ENCODE measurements at places on chromosomes 1 and 21.

DNA sequence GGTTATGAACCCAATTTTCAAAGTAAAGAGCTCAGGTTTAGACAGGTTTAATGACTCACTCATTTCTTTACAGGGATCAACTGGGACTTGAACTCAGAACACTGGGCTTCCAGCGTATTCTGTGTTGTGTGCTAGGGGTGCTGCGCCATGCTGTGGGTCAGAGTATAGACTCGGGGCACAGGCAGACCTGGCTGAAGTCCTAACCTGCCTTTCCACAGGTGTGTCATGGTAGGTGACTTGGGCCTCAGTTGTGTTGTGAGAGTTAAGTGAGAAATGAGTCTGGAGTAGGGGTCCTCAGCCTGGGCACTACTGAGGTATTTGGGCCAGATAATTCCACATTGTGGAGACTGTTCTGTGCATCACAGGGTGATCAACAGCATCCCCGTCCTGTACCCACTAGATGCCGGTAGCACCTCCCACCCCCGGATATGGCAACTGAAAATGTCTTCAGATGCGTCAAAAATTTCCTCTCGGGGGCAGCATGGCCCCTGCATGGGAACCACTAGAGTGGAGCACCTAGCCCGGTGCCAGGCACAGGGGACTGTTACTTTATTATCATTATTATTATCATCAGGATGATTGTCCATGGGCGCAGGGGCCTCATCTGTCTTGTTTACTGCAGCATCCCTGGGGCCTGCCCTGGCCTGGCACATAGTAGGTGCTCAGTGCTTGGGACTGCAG lies 575.5 kb downstream of the PTPRU start:
- no peak for DNase-seq

- peak; percentile 88 for DNase-seq
Observed at GRCh38 chr1:54273092-54273794, 73.3 kb downstream of the MRPL37 start.

- peak; percentile 46 for DNase-seq
Observed at GRCh38 chr21:21730512-21730911, 732.3 kb downstream of the NCAM2 start.

DNA sequence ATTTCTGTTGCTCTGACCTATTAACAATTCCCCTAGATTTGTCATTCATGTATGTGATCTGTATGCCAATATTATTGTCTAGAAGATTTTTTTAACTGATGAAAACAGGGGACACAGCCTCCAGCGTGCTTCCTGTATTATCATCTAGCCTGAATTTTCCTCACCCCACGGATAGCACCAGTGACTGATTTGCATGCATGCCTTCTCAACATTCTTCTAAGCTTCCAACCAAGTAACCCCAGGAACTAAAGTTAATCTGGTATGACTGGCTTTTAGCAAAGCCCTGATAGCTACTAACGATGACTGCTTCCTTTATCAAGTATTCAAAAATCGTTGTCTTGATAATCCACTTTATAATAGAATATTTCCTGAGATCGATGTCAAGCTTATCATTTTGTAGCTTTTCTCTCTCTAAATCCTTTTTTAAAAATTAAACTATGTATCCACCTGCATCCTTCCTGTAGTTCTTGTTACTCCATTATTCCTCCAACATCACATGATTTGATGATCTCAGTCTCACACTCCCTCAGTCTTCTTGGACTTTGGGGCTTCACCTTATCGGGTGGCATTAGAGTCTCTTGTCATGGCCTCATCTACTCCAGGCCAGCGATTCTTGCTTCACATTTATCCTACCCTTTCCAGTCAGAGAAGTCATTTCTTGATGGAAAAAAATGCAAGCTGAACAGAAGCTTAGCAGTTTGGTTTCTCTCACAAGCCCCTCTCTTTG lies 19.0 kb downstream of the BCAR3 start:
- no peak for DNase-seq

DNA sequence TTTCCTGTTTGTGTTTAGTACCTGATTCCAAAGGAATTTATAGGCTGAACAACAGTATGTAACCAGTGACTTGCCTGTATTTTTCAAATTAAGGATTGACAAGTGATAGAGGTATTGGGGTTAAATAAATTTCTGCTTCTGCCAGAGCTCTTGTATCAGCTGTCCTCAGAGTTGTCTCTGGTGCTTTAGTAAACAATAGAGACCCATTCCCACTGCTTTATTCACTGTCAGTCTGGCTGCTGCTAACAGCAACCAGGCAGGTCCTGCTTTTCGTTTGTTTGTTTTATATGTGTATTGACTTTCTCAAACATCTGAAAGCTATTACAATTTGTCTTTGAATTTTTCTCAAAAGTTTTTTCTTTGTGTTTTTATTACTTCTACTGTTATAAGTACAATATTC lies 76.1 kb downstream of the OLFM3 start:
- DNase-seq = no peak

- no peak for DNase-seq
Observed at GRCh38 chr1:235068158-235069121, 60.2 kb downstream of the TOMM20 start.

GRCh38 chr1:96418969-96419368 lies 302.6 kb upstream of the PTBP2 start:
- no peak for DNase-seq

DNA sequence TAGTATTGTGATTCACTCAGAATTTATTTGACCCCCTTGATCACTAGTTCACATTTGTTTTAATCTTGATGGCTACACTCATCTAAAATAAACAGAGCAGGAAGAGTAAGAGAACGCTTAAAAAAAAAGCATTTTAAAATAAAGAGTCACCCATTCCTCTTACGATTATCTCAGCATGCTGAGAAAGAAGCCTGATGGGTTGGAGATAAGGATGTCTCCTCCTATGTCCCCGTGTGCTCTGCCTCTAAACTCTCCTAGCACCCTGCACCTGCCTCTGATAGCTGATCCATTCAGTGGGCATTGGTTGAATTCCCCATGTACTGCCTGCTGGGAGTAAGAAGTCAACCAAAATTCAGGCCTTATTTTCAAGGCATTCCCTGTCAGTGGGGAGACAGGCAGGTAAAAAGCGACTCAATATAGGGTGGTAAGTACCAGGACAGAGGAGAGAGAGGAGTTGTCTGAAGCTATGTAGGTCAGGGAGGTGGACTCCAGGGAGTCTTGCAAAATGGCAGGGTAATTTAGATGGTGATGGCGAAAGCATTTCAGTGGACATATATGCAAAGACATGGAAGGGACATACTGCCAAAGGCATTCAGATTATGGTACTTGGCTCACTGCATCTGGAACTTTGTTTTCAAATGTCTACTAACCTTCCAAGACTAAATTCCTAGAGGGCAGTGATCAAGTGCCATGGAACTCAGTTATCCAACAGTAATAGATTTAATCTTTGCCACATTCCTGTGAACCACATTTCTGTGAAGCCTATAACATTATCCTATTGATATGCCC lies 18.4 kb downstream of the ELAVL4 start:
- DNase-seq = no peak

GRCh38 chr1:97905141-97905940 lies 15.5 kb downstream of the DPYD start:
- DNase-seq = no peak

DNA sequence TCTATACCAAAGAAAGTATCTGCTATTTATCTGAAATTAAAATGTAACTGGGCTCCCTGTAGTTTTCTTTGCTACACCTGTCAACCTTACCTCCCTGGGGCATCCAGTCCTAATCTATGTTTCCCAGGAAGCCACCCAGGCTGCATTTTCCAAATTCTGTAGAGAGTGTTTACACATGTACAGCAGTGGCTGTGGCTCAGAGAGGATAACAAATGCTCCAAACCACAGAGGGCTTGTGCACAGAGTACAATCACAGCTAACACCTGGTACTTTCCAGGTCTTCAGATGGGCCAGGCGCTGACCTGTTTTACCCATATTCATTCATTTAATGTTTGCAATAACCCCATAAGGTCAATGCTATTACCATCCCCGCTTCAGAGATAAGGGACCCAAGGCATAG lies 146.5 kb upstream of the TNR start:
- no peak for DNase-seq

All from hindlimb muscle (tissue), 1 donor.